Fibroblast of gingiva (primary cell): ENCODE measurements at places on chromosomes 16 and 17.

DNA sequence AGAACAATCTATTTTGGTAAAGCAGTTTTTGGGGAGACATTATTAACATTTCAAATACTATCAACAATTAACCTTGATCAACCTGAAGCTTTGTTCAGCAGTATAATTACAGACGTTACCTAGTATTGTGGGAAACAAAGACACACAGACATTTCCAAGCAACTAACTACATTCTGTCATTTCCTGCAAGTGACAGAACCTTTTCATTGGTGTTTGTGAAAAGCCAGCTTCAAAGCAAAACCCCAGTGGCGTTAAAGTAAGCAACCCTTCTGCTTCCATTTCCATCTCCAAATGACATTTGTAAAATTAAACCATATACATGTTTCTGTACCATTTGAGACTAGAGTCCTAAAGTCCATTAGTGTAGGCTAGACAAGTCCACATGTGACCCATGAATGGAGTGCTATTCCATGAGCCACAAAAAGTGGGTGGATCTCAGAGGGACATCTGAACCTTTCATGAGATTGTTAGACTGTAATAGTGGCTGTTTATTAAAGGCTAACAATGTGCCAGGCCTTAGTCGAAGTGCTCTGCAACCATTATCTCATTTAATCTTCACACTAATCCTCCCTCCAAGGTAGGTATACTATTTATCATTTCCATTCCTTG, 101.2 kb downstream of the SSH2 start:
- no peak for DNase-seq

DNA sequence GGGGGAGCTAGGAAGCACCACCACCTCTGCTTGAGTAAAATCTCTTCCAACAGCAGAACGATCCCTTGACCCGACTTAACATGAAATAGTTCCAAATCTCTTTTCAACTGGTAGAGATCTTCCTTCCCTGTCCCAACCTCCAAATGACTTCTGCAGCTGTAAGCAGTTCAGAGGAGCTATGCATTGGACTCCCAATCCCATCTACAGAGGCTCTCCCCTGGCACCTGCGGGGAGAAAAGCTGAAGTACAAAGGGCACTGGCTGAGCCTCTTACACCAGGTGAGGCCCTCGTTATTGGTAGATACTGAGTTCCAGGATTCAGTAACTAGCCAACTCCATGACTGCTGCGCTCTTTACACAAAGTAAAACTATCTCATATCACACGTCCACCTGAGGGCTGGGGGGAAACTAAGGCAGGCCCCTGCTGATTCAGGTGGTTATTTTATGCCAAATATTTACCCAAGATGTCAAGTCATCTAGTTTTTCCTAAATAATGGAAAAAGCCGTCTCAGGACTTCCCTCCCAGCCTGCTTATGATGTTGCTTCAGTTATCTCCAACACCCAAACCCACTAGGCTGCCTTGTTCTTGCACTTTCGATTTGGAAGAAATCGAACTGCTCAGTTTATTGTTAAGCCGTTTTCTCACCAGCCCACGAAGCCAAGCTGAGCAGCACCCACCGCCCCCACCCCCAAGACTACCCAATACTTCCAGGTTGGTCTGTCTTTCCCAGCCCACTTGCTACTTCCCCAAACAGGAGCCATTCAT, 3.2 kb downstream of the ACTG1 start:
- no peak for DNase-seq

DNA sequence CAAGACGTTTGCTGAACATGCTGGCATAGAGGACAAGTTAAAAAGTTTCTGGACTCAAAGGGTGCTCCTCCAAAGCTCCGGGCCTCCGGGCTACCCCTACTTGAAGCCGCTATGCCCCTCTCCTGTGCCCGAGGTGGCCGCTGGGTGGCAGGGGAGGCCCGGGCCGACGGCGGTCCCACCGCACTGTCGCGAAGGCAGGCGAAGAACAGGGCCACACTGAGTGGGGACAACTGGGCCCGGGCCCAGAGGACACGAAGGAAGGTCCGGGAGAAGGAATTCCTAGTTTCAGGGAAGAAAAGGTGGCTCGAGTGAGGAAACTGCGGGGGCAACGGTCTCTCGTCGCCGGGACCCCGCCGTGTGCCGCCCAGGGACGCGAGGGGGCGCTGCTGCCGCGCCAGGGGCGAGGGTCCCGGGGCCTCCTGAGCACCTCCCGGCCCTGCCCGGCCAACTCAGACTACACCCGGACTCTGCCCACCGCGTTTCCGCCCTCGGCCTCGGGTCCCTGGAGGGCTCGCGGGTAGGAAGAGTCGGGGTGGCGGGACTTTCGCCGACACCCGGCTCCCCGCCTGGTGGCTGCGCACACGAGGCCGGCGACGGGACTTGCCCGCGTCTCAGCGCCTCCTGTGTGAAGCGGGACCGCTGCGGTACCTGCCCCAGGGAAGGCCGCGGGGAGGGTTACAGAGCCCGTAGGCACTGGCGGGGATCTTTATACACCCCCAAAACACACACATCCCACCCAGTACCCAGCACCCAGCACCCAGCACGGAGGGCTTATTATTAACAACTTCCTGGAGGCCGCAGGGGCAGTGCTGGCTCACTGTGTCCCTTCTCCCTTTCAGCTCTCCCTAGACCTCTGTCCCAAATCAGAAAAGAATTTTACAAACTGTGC, 772 bp upstream of the CHCT1 start:
- DNase-seq: peak; percentile 64

DNA sequence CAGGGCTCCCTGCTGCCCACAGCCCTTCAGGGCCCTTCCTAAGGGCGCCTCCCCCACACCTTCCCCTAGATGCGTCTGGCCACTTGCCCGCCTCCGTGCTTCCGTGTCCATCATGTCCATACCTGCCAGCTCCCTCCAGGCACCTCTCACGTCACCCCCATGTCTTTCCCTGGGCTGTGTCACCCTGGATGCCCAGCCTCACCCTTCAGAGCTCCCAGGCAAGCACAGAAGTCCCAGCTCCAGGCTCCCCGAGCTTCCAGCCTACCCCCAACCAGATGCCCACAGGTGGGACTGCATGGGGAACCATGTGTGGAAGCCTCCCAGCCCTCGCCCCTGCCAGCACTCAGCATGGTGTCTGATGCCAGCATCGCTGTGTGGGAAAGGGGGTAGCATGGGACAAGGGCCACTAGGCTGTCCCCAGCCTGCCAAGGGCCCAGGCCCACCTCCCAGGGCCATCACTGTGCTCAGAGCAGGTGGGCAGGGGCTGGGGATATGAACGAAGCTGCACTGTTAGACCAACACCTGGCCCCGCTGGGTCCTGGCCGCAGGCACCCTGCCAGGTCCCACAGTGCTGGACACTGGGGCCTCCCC, 1.9 kb upstream of the AXIN1 start:
- DNase-seq: no peak

GRCh38 chr16:25060920-25061319, 45.8 kb upstream of the ARHGAP17 start:
- DNase-seq: no peak

GRCh38 chr17:44112284-44113280, 10.9 kb downstream of the HDAC5 start:
- DNase-seq: no peak

DNA sequence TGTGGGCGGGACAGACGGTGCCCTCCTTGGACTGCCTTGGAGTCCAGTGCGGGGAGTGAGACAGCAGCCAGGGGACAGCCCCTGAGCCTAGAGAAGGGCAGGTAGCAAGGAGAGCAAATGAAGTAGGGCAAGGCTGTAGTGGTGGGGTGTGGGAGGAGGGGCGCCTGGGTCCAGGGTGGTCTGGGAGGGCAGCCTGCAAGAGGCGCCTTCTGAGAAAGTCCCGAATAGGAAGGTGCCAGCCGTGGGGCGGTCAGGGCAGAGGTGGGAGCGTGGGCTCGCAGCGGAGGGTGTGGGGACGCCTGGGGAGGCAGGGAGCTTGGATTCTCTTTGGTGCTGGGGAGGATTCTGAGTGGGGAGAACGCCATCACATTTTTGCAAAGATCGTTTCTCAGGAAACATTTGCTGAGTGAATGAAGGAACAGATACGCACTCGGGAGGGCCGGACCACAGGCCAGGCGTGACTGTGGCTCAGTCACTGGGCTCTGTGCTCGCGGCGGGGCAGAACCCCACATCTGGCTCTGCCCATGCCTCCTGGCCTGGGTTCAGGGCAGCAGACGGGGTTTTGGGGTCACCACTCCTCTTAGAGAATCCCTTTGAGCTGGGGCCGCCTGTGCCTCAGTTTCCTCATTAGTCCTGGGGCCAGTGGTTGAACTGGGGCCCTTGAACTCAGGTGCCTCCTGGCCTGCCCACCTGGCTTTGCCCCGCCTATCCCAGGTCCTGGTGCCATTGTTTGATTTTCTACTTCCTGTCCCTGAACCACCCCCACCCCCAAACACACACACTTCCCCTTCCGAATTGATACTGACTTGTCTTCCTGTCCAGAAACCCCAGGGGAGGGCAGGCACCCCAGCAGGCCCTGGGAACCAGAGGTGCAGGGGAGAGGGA, 4.2 kb downstream of the SNN start:
- no peak for DNase-seq

GRCh38 chr17:65489413-65490155, 71.9 kb downstream of the AXIN2 start:
- DNase-seq: no peak

DNA sequence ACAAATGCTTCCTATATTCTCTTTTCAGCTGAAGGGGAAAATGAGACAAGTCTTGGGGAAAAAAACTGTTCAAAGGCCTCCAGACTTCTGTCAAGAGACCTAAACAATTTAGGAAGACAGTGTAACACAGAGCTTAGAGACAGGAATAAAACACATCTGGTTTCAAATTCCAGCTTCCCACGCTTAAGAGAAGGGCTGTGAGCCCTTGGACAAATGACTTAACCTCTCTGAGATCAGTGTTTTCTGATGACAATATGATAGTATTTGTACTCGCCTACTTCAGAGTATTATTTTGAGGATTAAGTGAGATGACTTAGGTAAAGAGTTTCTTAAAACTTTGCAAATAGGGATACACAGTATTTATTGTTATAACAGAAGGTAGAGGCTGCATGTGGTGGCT, 29.5 kb downstream of the SMURF2 start:
- DNase-seq: peak; percentile 24

DNA sequence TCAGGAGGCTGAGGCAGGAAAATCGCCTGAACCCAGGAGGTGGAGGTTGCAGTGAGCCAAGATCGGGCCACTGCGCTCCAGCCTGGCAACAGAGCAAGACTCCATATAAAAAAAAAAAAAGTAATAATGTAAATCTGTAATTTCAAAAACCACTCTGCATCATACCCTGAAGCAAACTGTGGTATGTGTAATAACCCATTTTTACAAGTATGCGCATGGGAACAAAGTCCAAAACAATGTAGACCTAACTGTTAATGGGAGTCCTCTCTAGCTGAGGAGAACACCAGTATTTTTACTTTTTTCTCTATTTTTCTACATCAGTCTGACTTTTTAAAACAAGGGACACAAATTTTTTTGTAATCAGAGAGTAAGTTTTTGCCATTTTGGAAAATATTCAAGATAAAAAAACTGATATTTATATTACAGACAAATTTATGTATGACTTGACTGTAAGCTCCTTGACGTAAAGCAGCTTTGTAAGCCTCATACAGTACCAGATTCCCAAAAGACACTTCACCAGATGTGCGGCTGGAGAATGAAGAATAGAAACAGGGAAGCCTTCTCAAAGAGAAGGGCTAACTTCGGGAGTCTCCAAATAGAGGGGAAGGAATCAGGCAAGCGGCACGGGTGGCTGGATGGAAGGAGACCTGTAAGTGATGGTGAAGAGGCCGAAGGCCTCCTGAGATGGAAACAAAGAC, 25.7 kb downstream of the CMTM4 start:
- DNase-seq: no peak

DNA sequence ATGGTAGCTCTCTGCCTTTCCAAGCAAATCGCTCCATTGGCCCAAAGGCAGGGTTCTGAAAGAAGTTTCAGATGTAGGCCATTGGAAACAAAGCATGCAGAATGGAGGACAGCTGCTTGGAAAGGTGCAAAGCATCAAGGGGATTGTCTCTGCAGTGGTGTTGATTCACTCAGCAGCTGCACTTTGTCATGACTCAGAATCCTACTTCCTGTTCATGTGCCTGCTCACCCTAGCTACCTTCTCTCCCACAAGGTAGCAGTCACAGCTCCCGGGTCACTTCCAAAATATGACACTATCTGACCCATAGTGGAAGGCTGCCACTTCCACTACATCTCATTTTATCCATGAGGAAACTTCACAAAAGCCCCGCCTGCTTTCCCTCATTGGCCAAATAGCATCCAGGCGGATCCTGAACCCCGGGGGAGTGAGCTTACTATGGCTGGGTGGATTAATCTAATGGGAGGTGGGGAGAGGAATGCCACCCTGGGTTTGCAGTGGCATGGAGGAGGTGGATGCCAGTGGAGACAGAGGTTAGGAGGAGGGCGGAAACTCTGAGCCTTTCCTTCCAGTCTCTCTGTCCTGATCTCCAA, 74.7 kb upstream of the NKD1 start:
- no peak for DNase-seq

- peak; percentile 98 for DNase-seq
Observed at GRCh38 chr16:66516808-66517585, 32.9 kb downstream of the TK2 start.

GRCh38 chr17:7561028-7561575, 617 bp upstream of the SENP3 start:
- peak; percentile 72 for DNase-seq

- no peak for DNase-seq
Observed at GRCh38 chr16:59013930-59014329, 279.8 kb upstream of the GOT2 start.
